ENCODE measurements at places on chromosomes 12 and 14.

GRCh38 chr12:8680533-8680932 is 17.3 kb upstream of the RIMKLB start:
- DNase-seq = no peak

- DNase-seq = no peak
These were observed 14.2 kb downstream of the PTGER2 start for GRCh38 chr14:52328276-52328675.

GRCh38 chr12:95522692-95523091 is 28.6 kb downstream of the USP44 start:
- DNase-seq = no peak

DNA sequence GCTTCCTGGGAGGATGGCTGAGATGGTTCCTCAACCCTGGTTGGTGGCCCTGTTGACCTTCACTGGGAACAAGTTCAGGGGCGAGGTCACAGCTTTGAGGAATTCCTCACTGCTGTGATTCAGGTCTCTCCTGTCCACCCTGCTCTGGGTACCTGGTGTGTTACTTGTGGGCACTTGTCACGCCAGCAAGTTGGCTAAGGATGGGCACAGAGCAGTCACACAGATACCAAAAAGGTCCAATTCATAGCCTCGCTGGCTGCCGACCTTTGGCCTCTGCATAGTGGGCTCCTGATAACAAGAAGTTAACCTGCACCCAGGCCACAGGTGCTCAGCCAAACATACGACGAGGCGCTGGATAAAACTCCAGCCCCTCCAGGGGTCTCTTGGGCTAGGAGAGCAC is 11.2 kb downstream of the SDS start:
- no peak for DNase-seq

- no peak for DNase-seq
These were observed 60.4 kb downstream of the FOS start for GRCh38 chr14:75339059-75339458.

- DNase-seq = no peak
These were observed 58.3 kb downstream of the GUCY2C start for GRCh38 chr12:14638066-14638465.

DNA sequence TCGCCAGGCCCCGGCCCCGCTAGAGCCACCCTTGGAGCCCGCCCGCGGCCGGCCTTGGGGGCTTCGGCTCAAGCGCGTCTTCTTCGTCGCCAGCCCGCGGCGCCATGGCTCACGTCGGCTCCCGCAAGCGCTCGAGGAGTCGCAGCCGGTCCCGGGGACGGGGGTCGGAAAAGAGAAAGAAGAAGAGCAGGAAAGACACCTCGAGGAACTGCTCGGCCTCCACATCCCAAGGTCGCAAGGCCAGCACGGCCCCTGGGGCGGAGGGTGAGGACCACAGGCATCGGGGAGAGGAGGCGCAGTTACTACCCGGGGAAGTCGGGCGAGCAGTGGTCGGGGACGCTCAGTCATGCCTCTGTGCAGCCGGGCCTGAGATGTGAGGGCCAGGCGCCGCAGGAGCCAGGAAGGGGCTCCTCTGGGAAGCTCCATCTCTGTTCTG is 573 bp downstream of the ARL6IP4 start:
- DNase-seq = peak; percentile 51

DNA sequence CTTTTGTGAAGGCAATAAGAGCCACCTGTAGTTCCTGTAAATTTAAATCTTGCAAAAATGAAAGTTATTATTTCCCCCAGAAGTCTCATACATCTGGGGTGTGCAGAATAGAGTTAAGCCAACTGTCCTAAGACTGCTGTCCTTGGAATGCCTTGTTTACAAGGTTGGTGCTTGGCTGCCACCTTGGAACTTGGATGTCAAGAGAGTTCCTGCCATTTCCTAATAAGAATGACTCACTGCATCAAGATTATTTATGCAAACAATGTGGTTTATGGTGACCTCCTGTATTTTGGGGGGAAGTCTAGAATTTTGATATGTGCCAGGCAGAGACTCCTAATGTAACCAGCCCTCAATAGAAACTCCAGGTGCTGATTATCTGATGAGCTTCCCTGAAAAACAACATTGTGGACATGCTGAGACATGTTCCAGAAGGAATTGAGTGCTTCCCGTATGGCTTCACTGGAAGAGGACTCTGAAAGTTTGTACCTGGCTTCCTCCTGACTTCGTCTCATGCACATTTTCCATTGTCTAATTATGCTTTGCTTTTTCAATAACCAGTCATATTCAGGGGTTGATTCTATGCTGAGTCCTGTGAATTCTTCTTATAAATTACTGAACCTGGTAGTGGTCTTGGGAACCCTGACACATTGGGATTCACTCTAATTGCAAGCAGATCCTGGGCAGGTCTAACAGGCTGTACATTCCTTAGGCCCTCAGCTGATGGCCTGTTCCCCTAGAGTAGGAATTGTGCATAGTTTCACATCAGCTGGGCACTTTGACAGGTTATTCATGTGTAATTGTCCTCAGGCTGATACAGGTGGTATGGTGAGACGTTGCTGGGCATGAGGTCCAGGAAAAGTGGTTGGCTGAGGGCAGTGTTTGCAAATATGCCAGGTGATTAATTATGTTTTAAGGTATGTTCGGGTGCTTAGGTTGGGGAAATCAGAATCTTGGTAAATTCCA is 1370.7 kb upstream of the TMEM132C start:
- DNase-seq = no peak

GRCh38 chr14:71692496-71692895 is 239.7 kb upstream of the RGS6 start:
- no peak for DNase-seq

DNA sequence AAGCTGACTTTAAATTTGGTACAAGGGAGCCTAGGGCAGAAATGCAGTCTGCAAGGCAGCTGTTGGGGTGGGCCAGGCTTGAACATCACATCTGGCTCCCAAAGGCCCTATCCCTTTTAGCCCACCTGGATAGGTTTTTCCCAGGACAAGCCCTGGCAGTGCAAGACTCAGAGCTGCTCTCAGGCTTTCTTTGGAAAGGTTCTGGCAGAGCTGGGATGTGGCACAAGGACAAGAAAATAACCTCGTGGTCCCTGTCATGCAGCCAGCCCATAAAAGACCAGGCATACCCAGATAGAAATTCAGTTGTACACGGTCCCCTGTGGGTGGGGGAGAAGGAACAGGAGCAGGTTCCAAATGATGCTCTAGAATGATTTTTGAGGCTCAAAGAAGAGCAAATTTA is 206.9 kb downstream of the TTC7B start:
- DNase-seq = no peak

GRCh38 chr12:108822497-108823205 is 34.7 kb downstream of the SSH1 start:
- DNase-seq = no peak

GRCh38 chr14:92511453-92512238 is 1.9 kb upstream of the RIN3 start:
- DNase-seq = no peak

DNA sequence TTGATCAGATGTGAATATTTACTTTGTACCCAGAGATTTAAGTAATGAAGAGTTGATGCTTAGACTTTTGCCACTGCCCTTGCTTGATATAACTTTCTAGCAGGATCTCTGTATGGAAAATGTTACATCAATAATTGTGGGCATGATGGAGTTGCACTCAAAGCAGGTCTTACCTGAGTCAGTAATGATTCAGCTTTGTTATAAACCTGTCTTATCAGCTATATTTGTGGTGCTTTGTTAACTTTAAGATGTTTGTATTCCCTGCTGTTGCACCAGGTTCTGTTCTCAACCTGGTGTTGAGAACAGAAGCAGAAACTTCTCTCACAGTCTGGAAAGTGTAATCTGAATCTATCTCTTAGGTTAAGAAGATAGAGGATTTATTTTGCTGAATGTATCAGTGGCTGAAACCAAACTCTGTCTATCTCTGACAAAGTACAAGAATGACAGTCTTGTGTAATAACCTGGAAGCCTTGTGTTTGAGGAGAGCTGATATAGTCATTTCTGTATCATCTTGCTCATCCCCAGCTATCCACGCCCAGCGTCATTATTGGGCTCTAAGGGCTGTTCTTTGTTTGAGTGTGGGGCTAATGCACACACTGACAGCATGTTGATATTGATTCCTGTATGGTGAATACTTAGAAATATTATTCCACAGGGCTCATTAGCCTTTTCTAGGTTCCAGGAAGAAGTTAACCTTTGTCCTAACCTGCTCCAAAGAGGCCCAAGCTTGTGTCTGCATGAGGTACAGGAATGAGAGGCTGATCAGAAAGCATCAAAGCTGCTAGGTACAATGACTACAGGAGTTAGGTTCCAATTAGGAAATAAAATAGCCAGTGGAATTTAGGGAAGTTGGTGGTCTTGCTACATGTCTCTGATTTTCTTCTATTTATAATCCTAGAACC is 3.6 kb downstream of the AKAP6 start:
- DNase-seq = no peak

- DNase-seq = no peak
These were observed 188.9 kb upstream of the FOXG1 start for GRCh38 chr14:28577711-28578131.

GRCh38 chr14:71638523-71639196 is 293.6 kb upstream of the RGS6 start:
- DNase-seq = no peak

DNA sequence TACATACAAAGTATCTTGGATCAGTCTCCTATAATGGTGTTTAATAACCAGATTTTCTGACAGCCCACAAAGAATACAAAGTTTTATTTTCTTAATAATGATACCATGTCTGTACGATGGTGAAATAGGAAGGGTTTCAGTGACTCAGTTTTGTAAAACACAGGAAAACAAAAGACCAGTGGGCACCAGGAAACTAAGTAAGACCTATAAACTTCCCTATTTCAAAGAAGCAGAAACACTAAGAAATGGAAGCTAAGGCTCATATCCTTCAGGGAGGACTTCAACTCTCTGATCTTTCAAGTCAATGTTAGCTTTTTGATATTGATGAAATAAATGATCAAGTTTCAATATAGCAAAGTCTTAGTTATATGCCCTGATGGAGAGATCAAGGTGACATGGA is 196.0 kb downstream of the DUSP6 start:
- no peak for DNase-seq

GRCh38 chr14:87325741-87326140 is 667.2 kb downstream of the GALC start:
- no peak for DNase-seq

DNA sequence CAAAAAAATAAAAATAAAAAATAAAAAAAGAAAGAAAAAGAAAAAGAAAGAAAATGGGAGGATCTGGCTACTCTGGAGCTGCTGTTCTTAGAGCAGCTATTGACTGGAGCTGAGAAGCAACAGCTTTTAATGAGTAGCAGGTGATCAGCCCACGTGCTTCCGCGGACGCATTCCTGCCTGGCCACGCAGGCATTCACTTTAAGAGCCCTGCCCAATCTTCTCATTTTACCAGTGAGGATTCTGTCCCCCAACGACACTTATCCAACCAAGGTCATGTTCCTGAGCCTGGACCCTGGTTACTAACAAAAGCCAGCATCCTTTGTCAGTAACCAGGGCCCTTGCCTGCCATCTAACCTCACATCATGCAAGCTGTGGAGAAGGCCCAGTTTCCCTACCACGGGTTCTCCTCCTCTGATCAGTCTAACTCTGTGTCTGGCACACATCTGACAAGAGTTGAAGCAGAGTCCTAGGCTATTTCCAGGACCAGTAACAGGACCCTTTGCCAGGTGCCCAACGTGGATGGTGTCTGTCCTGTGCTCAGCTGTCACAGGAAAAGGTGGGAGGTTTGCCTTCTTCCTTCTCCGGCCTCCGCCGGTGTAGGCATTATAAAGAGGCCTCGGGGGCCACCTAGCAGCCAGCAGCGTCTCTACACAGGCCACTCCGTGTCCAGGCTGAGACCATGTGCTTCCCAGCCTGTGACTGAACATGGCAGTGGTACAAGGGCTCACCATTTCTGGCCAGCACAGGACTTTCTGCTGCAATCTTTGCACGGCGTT is 60.9 kb upstream of the GPATCH2L start:
- no peak for DNase-seq

GRCh38 chr12:11707535-11707934 is 58.1 kb downstream of the ETV6 start:
- no peak for DNase-seq

DNA sequence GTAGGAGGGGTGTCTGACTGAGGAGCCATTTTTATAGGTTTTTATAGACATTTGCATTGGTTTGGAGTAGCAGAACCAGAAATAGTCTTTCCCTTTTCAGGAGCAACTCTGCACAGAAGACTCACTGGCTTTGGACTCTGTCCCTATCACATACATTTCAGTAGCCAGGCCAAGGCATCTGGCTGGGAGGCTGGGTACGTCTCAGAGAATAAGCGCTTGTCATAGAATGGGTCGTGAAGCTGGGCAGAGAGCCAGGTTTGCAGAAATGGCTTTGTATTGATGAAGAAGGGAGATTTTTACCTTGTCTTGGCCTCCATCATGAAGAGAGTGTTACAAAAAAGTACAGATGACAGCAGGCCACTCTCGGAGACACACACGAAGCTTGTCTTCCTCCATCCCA is 98.6 kb downstream of the CACNA1C start:
- no peak for DNase-seq

GRCh38 chr14:61574514-61574807 is 120.9 kb upstream of the HIF1A start:
- DNase-seq = no peak

DNA sequence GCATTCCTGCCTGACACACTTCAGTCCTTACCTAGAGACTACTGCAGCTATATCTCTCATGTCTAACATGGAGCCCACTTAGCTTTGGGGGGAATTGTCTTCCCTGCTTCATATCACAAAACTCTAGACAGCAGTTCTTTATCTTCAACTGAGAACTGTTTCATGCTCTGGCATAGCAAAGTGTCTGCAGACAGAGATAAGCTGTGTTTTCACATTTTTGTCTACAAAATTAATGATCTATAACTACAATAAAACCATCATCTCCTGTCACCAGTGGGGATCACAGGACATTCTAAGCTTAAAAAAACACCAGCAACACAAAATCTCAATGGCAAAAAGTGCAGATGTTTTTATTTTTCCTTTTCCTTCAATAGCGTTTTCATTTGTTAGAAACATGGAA is 137.1 kb upstream of the VRK1 start:
- no peak for DNase-seq

DNA sequence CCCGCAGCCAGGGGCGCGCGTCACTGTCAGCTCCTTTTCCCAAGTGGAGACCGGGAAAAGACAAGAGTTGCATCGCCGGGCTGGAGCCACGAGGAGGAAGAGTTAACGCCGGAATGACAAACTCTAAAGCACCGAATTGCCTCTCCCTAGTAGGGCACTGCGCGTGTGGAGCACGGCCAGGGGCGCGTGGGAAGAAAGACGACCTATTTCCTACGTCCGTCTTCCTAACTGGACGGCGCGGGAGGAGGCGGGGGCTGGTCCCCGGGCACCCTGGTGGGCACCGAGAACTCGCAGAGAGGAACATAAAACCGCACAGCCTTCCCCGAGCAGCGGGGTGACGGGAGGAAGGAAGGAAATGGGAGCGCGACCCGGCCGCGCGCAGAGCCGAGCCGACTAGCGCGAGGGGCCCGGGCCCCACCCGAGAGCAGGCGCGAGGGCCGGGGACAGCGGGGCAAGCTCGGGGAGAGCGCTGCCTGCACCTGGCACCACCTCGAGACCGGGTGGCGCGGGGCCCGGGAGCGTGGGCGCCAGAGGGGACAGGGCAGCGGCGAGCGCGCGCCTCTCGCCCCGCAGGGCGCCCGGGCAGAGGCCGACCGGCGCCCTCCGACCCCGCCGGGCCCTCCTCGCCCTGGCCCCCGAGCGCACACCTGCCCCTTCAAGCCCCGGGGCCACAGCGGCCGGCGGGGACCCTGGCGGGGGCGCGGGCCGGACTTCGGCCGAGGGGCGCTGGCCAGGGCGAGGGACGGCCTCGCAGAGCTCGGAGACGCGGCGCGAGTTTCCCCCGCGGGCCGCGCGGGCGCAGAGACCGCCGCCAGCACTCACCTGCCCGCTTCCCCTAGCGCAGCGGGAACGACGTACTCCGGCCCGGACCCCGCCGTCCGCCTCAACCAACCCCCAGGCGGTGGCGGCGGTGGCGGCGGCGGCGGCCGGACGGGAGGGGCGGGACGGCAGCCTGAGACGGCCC is at the start of gene SETD3:
Gene SETD3 (minus strand): TSS at position 954 of the 964 bp plus-strand sequence. CDS start 15,054 bp downstream, outside the sequence.
- DNase-seq = peak; percentile 7

Data from memory B cell (primary cell).